ENCODE measurements at places on chromosomes 4 and X. TPM values are rescaled to one million over a fixed set of nuclear protein-coding genes. Genes with fewer than 3 reads are reported as not detected.

Gene PPEF2
- total RNA-seq, result under 0.01 TPM

Gene GABRQ
- not detected for total RNA-seq

Gene SPACA5
- total RNA-seq, result not detected

Gene MSANTD1
- 0.13 TPM for total RNA-seq

Gene PDHA2
- total RNA-seq, result not detected

Gene RHOXF1
- not detected for total RNA-seq

Gene VCX
- not detected for total RNA-seq

Gene HUWE1
- 65.9 TPM for total RNA-seq

Gene NAP1L3
- total RNA-seq, result 0.39 TPM

Gene MND1
- total RNA-seq, result 2.7 TPM

Gene IGSF1
- total RNA-seq, result 0.25 TPM

Gene RNF175
- not detected for total RNA-seq

Measured in dermis microvascular lymphatic vessel endothelial cell (primary cell).